ENCODE measurements at places on chromosomes 6 and 20.

DNA sequence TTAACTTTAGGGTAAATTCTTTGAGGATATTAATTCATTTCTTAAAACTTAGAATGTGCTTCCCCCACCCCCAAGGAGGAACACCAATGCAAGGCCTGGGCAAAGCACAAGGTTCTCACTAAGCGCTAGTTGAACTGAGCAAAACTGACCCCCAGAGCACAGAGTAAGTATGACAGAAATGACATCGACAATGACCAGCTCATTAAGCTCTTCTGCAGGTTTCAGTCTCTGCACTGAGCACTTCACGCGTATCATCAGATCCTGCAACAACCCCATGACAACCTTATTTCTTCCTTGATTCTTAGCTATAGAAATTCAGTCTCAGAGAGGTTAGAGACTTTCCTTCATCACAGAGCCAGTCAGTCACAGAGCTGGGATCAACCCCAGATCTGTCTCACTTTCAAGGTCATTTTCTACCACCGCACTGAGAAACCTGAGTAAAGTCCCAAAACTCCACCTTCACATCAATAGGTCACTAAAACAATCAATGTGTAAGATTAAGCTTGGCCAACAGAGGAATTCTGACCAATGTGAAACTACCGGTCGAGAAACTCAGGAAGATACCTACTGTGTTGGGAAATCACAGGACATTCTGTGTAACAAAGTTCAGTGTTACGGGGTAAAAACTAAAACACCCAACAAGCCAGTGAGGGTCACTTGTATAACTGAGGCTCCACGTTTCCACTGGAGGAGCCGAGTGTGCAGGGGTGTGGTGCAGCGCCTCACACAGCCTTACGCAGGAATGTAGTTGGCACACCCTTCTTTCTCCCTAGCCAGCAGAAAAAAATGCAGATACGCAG, 129.0 kb upstream of the FOXQ1 start:
- DNase-seq, result no peak

GRCh38 chr20:36248836-36249235, 12.6 kb downstream of the AAR2 start:
- DNase-seq, result no peak

DNA sequence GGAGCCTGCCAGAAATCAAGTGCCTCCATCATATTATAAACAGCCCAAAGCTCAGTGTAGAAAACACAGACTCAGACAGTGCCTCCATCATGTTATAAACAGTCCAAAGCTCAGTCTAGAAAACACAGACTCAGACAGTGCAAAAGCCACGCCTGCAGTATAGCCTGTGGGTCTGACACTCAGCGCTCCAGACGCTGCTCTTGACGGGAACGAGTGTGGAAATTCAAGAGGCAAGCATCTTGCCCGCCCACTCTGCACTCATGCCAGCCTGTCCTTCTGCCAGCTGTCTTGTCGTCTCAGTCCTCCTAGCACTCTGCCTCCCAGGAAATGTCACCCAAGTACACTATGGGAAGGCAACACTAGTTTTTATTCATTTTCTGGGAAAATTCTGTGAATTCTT, 274.2 kb upstream of the CDH4 start:
- DNase-seq, result no peak

- no peak for DNase-seq
Measured at GRCh38 chr20:49797344-49797615, 15.3 kb upstream of the SLC9A8 start.

- DNase-seq, result no peak
Measured at GRCh38 chr6:129764761-129765407, 54.9 kb upstream of the ARHGAP18 start.

- DNase-seq, result peak; percentile 21
Measured at GRCh38 chr6:13013681-13014503, 297.3 kb downstream of the PHACTR1 start.

- peak; percentile 19 for DNase-seq
Measured at GRCh38 chr6:38432479-38432878, 207.2 kb downstream of the BTBD9 start.

- DNase-seq, result no peak
Measured at GRCh38 chr6:157029980-157030690, 253.0 kb downstream of the ARID1B start.

GRCh38 chr6:105678516-105678915, 275.6 kb upstream of the PREP start:
- DNase-seq, result no peak

DNA sequence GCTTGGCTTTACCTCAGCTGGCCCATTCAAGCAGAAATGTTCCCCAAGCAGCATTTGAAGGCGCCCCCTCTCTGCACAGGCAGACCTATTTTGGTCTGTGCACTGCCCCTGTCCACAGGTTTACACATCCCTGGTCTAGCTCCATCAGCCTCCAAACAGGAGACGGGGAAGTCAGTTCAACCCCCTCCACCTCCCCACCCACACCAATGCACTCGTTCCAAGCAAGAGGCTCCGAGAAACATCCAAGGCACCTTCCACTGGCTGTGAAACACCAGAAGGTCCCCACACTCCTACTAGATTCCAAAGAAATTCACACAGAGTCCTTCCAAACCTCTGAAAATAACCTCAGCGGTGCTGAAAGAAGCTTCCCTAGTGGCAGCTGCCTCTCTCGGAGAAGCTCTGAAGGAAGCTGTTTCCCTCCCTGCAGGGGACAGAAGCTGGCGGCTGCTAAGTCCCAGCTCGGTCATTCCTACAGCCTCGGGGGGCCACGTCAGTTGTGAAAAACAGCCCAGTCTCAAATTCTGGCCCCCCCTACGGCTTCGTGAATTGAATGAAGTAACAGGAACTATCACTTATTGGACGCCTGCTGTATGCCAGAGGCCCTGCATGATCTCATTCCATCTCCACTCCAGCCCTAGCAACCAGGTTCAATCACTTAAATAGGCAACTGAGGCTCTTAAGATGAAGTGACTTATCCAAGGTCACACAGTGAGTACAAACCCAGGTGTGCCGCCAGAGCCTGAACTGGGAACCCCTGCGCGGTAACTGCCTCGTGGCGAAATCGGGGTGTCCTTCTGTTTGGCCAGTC, 815 bp downstream of the SPATA2 start:
- peak; percentile 35 for DNase-seq

DNA sequence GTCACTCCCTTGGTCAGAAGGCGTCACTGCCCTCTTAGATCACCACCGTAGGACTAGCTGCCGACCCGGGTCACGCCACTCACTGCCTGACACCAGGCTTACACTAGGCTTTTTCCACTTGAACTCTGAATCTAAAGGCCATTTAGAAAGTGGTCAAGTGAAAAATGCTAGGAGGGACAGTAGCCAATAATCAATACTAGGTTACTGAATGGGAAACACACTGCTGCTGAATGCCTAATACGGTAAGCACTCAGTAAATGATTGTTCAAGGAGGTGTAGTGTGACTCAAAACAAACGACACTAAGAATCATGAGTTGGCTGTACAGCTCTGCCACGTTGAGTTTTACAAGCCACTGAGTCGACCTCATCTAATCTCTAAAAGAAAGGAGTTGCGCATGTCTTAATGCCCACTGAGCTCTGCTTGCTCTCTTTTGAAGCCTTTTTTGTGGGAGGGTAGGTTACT, 760 bp upstream of the IBTK start:
- no peak for DNase-seq

DNA sequence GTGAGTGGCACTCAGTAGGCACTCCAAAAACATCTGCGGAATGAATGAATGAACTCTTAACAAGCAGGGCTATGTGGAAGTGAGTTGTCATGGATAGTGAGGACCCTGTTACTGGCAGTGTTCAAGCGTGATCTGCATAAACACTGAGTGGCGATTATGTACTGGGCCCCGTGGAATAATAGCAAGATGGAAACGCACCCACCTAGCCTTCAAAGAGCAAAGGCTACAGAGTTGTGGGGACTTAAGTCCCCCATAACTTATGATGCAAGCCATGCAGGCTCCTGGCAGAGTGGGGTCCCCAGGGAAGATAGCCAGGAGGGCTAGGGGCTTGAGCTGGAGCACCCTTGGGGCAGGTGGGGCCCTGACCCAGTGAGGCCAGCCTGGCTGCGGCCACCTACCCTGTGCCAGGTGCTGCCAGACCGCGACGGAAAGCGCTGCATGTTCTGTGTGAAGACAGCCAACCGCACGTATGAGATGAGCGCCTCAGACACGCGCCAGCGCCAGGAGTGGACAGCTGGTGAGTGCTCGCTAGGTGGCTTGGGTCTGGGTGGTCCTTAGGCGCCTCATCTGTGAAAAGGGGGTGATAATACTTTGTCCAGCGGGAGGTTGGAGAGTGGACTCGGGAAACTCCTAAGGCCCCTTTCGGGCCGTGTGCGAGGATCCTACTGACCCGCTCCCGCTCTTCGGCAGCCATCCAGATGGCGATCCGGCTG, 20.0 kb downstream of the DEF6 start:
- DNase-seq, result peak; percentile 8

GRCh38 chr6:170018422-170018935, 267.1 kb downstream of the ERMARD start:
- no peak for DNase-seq

GRCh38 chr20:37152284-37152683, 26.8 kb upstream of the RPN2 start:
- DNase-seq, result no peak

DNA sequence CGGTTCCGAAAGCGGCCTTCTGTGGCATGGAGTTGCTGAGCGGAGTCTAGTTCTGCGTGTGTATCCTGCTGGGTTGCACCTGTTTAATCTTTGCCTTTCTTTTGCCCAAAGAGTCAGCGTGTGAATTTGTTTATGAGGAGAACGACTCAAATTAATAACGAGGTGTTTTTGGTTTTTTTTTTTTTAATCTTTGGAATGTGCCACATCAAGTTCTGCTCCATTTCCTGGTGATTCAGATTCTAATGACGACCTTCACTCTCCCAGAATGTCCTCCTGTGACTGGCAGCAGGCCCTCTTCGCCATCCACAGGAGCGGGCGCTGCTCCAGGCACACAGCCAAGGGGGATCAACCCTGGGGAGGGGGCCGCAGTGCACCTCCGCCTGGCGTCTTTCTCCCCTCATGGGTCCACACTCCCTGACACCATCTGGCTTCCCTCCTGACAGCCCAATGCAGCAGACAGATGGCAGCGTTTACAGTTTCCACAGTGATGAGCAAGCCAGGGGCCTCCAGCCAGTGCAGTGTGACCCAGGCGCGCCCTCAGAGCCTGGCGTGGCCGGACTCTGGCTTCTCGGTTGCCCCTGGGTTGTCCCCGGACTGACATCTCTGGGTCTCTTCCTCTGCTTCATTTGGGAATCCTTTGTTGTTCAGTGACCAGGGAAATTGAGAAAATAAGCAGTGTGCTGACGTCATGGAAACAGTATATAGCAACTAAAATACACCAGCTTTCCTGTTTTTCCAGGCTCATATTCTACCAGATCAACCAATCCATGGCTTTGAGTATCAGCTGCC, 27.5 kb upstream of the AFDN start:
- DNase-seq, result peak; percentile 91

DNA sequence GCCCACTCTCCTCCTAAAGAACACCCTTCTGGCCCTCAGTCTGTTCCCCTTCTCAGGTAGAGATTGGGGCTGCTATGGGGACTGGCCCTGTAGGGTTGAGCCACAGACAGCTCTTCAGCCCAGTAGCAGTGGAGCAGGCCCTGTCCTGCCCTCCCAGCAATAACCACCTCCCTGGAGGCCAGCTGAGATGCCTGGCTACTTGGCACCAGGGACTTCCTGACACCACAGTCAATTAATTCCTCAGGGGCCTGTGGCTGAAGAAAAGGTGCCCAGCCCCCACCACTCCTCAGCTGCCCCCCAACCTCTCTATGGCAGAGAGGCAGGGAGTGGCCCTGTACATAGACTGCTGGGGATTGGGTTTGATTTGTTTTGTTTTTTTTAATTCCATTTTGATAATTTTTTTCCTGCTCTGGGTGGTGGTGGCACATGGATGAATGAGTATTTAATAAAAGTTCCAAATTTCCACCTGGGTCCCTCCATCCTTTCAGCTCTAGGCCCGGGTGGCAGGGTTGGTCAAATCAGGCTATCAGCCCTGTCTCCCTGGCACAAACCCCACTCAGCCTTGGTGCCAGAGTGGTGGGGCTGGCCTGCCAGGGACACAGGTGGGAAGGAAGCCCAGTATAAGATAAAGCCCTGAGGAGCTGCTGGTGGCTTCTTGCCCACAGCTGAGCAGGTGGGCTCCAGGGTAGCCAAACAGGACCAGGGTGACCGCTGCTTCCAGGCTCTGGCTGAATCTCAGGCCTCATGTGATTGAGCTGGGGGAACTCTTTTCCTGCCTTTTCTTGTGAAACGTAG, 1.9 kb upstream of the DEF6 start:
- DNase-seq, result no peak

- no peak for DNase-seq
Measured at GRCh38 chr6:141418076-141418475, 714.6 kb upstream of the GJE1 start.

DNA sequence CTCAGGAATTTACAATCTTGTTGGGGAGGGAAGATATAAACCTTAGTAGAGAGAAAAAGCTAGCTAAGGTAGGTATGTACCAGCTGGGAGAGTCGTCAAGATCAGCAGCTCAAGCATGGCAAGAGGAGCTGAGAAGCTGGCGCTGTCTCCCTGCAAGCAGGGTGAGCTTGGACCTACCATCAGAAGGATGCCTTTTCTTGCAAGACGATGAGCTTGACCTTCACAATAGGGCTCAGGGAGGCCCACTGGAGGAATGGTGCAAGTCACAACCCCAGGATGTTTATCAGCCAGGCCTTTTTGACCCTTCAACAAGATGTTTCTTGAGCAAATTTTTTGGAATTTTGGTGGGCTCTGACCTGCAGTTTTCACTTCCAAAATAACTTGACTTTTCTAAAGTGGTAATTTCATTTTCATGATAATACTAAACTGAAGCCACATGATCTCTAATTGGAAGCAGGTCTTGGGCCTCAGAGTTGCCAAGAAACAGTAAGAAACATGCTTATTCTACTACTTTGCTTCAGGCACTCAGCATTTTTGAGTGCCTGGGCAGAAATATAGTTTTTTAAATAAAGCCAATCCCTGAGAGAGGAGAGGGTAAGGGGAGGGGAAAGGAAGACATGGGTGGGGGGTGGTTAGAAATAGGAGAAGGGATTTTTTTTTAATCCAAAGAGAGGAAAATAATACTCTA, 258.1 kb downstream of the CLIC5 start:
- no peak for DNase-seq

- DNase-seq, result no peak
Measured at GRCh38 chr20:24933266-24933908, 15.7 kb upstream of the CST7 start.

GRCh38 chr6:125868252-125868651, 77.5 kb downstream of the NCOA7 start:
- no peak for DNase-seq

DNA sequence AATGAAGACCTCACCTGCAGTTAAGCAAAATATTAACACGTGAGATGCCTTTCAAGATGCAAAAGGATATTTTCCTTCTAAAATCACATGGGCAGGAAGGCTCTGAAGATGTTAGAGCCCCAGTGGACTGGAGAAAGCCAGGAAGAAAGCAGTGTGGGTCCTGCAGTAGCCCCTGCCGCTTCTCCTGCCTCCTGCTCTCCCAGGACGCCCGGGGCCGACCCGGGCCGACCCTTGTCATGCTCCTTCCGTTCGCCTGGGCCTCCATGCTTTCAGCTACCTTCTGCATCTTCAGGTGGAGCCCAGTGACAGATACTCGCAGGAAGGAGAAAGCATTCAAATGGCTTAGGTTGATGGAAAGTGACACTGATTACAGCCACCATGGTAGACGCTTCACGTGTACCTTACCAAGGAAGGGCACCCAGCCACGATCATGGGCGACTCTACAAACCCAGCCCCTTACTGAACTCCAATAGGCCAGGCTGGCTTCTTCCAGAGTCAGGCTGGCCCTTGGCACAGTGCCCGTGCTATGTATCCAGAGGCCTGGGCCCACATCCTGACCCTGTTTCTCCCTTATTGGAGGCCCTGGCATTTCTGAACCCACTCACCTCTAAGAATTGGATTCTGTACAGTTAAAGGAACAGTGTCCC, 69.0 kb downstream of the TCP11 start:
- DNase-seq, result no peak
